Stimulated activated CD8-positive, alpha-beta memory T cell treated with anti-CD3 and anti-CD28 coated beads, Interleukin-7, amount 100 ng/mL, for 4 hours (primary cell): ENCODE measurements at places on chromosomes 2 and 18.

GRCh38 chr2:97660044-97660774 lies 3.6 kb downstream of the ACTR1B start:
- DNase-seq, result no peak

GRCh38 chr2:200172944-200173581 lies 133.4 kb upstream of the SPATS2L start:
- DNase-seq, result no peak

DNA sequence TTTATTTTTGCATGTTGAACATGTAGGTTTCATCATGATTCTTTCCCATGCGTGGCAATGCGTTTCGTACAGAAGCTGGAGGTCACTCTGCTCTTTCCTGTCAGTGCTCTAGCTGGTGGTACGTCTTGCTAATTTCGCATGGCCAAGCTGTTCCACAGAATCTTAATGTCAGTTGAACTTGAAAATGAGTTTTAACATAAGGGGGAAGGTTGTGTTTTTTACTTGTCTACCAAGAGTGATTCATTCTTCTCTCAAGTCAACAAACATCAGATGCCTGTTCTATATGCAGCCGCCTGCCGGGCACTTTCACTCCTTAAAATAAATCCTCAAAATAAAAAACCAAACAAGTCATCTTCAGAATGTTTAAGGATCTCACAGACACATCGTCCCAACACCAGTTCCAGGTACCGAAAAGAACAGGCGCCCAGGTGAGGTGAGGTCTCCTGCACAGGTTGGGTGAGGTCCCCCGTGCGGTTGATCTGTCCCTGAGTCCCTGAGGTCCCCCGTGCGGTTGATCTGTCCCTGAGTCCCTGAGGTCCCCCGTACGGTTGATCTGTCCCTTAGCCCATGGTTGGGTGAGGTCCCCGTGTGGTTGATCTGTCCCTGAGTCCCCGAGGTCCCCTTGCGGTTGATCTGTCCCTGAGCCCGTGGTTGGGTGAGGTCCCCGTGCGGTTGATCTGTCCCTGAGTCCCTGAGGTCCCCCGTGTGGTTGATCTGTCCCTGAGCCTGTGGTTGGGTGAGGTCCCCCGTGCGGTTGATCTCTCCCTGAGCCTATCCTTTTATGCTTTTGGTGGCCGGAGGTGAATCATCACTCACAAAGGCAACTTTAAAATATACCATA lies 57.0 kb upstream of the KCNG2 start:
- DNase-seq, result no peak

DNA sequence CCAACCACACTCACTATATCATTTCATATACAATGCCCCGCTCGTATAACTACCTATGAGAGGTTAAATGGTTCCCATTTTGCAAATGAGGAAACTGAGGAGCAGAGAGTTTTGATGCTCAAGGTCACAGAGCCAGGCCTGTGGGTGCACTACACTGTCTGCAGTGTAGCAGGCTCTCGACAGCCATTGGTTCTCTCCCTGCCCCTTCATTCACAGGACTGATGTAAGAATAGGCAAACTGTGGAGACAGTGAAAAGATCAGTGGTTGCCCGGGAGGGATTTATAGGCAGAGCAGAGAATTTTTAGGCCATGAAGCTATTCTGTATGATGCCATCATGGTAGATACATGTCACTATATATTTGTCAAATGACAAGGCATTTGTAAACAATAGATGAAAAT lies 39.0 kb upstream of the LBH start:
- no peak for DNase-seq

- no peak for DNase-seq
Observed at GRCh38 chr18:8997634-8998033, 104.9 kb upstream of the NDUFV2 start.

DNA sequence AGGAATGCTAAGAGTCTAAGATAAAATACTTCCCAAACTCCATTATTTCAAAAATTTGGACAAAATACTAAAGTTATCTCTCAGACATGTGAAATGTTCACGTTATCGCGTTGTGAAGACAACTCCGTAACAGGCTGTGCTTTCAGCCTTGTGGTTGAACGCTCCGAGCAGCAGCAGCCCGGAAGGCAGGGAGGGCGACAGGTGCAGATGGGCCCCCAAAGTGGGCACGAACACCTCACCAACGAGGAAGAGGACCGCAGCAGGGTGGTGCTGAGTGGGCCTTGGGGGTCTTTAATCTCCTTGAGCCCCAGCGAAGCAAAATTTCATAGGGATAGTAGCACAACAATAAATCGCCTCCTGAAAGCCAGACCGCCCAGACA lies 1.0 kb upstream of the FAM110C start:
- DNase-seq, result no peak

DNA sequence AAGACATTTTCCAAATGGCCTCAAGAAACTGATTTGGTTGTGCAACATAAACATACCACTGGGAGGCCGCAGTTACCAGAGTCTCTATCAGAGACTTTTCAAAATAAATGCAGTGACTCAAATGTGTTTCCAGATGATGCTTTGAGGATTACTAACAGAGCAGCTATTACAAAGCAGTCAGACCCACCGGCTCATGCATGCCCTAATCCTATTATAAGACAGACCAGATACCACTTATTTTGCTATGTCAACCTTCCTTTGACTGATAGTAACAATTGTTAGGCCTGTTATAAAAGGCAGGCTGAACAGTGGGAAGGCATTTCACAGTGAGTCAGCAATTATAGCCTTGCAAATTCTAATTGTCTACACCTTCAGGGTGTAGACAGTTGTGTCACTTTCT lies 217.7 kb downstream of the LRRTM1 start:
- no peak for DNase-seq

DNA sequence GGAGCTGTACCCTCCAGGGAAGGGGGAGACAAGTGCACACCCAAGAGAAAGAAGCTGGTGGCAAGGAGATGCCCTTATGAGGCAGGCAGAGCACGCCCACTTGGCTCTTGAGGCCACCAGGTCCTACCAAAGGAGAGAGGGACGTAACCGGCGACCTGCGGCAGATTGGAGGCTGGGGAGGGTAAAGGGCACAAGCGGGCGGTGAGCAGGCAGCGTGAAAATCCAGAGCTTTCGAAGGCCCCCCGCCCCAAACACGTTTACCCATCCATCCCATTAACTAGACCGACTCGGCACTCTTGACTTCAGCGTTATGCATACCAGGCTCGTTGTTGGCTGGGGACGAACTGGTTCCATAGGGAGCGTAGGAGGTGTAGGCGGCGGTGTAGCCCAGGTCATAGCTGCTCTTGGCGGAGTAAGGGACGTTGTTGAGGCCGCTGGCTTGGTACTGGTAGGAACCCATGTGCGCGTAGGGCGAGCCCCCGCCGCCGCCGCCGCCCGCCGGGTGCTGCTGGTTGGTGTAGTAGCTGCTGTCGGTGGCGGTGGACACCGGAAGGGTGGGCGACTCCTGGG lies 794 bp downstream of the DLX2 start:
- no peak for DNase-seq

DNA sequence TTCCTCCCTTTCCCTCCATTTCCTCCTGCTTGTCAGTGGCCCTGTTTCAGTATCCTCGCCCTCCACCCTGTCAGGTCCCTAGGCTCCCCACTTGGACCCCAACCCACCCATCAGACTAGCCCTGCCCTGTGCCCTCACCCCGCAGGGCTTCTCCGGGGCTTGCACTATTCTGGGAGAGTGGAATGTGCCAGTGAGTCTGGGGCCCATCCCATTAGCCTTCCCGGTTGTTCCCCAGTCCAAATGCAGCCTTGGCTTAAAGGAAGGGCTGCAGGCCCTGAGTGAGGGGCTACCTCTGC lies 45.5 kb downstream of the MYO7B start:
- DNase-seq, result no peak

GRCh38 chr18:27171993-27172392 lies 13.1 kb downstream of the CHST9 start:
- no peak for DNase-seq

GRCh38 chr2:144356402-144356801 lies 163.5 kb downstream of the ZEB2 start:
- DNase-seq, result no peak

DNA sequence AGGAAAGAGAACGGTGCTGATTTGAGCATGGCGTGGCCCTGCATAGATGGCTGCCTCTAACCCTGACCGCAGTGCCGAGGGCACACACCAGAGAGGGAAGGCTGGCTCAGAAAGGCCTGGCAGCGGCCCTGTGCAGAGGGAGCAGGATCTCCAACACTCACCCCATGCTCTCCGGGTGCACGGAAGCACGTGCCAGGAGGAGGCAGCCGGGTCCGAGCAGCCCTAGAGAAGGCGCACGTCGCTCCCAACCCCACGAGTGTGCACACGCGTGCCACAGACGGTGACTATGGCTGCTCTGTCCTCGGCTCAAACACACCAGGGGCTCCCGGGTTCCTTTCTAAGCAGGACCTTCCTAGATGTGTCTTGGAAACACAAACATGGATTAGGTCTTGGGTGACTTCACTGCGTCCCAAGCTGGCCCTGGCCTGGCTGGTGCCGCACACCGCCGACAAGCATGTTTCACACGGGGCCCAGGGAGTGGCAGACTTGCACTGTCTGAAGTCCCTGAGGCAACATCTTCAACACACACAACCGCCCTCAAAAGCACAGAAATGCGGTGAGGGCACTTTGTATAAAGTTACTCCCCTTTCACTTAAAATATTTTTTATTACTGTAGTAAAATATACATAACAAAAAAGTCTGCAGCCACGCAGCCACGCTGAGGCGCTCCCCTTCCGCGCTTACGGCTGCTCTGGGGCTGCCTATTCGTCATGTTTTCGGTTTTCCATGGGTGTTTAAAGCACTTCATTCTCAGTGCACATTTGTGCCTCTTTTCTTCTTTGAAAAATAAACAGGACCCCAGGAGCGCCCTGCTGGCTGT lies 110.0 kb downstream of the ZNF516 start:
- DNase-seq, result no peak

- DNase-seq, result no peak
Observed at GRCh38 chr18:79798999-79799370, 1.2 kb downstream of the KCNG2 start.

GRCh38 chr2:204049635-204050034 lies 113.1 kb downstream of the ICOS start:
- DNase-seq, result no peak

GRCh38 chr18:77905011-77905410 lies 655.4 kb downstream of the GALR1 start:
- no peak for DNase-seq

GRCh38 chr2:41241325-41242000 lies 789.6 kb upstream of the SLC8A1 start:
- DNase-seq, result no peak

GRCh38 chr2:62303788-62304187 lies 107.9 kb downstream of the B3GNT2 start:
- DNase-seq, result no peak

DNA sequence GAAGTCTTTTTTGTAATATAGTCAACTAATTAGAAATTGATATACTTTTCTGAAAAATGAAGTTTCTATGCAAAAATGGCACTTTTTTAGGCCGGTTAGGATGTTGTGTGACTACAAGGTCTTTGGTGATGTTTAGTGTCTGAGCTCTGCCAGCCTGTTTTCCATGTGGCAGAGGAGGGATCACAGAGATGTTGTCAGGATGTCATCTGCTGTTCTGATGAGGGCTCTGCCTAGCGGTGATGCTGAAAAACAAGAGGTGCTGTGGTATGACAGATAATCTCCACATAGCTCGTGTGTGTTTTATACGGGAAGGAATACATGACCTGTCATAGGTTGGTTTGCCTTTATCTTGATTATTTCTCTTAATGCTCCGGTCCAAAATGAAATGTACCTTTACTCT lies 12.0 kb upstream of the IAH1 start:
- DNase-seq, result no peak

GRCh38 chr2:39646267-39646666 lies 19.4 kb upstream of the TMEM178A start:
- DNase-seq, result no peak

GRCh38 chr18:12843420-12844350 lies 40.4 kb downstream of the PTPN2 start:
- no peak for DNase-seq

DNA sequence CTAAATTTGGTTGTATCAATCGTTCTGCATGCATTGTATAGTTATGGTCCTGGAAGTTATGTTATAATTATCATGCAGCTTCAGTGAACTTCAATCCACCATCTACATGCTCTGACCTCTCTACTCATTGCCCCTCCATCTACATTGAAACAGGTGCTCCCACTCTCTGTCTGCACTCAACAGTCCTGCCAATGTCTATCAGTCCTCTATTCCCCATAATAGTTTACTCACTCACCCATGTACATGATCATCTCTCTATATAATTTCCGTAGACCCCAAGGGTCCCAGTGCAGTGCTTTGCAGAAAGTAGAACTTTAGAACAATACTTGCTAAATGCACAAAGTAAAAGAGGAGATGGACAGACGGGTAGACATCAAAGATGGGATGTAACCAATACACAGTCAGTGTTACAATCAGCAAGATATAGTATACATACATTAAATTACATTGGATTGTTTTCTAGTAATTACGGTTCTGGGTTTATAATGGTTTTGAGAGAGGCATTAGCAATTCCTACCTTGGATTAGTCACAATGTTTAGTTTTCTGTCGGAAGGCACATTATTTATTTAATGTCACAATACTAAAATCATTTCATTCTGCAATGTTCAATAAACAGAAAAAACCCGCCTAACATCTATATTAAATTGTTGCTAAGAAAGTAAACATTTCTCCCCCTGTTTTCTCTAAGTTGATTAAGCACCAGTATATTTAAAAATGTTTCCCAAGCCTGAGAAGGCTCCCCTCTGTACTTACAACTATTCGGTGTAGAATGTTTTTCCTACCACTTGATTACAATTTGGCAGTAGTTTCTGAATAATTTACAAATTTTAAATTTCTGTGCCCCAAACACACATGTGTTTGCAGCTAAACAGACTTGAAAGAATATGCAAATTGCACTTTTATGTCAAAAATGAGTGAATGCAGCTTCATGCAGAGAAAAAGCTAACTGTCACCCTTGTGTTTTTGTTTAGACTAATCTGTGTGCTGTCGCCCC lies 94.4 kb upstream of the SIX2 start:
- no peak for DNase-seq

GRCh38 chr2:3278521-3279218 lies 98.9 kb downstream of the EIPR1 start:
- DNase-seq, result no peak

DNA sequence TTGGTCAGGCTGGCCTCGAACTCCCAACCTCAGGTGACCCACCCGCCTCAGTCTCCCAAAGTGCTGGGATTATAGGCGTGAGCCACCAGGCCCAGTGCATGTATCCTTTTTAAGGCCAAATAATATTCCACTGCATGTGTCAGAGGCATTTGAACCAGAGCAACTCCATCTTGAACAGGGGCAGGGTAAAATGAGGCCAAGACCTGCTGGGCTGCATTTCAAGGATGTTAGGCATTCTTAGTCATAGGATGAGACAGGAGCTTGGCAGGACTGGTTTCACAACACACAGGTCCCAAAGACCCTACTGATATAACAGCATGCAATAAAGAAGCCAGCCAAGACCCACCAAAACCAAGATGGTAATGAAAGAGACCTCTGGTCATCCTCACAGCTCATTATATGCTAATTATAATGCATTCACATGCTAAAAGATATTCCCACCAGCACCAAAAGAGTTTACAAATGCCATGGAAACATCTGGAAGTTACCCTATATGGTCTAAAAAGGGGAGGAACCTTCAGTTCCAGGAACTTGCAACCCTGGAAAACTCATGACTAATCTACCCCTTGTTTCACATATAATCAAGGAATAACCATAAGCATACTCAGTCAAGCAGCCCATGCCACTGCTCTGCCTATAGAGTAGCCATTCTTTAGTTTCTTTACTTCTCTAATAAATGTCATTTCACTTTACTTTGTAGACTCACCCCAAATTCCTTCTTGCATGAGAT lies 204.6 kb downstream of the RAB3GAP1 start:
- DNase-seq, result no peak
